Mucosa of descending colon (tissue), 3 donors: ENCODE measurements at places on chromosomes 4 and X. TPM values are rescaled to one million over a fixed set of nuclear protein-coding genes. Genes with fewer than 3 reads are reported as not detected.
A peak's percentile ranks its signal among the peaks of the same experiment; 100 is the strongest.

- DNase-seq: no peak
Measured at GRCh38 chrX:110684653-110685052, 111.0 kb downstream of the CHRDL1 start.

- DNase-seq: no peak
Measured at GRCh38 chr4:38768968-38769394, 13.8 kb downstream of the TLR10 start.

DNA sequence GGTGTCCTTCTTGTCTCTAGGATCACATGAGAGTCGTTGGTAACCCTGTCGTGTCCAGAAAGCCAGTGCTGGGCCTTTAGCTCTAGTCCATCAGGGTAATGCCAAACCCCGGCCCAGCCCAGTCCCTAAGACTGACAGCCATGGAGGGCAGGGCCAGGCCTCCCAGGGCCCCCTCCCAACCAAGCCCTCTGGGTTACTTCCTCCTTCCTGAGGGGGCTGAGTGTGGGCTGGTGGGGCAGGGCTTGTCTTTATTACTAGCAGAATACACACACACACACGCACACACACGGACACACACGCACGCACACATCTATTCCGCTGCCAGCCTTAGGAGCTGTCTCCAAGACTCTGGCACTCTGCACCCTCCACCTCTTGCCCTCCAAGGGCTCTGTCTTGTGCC is 35.6 kb upstream of the CDKN2AIP start:
- DNase-seq: peak; percentile 86

MAGEB3 gene
- not detected for total RNA-seq

DNA sequence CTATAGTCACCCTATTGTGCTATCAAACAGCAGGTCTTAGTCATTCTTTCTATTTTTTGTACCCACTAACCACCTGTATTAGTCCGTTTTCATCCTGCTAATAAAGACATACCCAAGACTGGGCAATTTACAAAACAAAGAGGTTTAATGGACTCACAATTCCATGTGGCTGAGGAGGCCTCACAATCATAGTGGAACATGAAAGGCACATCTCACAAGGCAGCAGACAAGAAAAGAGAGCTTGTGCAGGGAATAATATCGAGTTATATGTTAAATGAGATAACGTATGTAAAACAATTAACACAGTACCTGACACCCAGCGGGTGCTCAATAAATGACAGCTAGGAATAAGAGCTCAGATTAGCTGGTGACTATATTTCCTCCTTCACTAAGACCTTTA is 88.1 kb upstream of the WDR44 start:
- no peak for DNase-seq

DCK gene
- 9.5 TPM for total RNA-seq

- DNase-seq: no peak
Measured at GRCh38 chr4:40446839-40447238, 111.7 kb downstream of the CHRNA9 start.

DNA sequence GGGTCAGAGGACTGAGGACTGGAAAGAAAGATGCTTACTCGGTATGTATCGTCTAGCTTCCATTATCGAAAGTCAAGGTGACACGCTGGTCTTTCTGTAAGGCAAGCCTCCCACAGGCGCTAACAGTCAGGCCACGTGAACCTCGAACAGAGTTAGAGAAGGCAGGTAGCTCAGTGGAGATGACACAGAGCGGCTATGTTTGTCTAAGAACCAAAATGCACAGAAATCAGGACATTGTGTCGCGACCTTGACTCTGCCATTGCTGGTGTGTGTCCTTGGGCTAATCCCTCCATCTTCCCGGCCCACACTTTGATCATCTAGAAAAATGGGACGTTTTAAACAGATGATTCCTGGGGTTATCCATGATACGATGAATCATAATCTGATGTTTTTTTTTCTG is 40.3 kb downstream of the IRF2 start:
- no peak for DNase-seq

ELF2 gene
- 34.9 TPM for total RNA-seq

DNA sequence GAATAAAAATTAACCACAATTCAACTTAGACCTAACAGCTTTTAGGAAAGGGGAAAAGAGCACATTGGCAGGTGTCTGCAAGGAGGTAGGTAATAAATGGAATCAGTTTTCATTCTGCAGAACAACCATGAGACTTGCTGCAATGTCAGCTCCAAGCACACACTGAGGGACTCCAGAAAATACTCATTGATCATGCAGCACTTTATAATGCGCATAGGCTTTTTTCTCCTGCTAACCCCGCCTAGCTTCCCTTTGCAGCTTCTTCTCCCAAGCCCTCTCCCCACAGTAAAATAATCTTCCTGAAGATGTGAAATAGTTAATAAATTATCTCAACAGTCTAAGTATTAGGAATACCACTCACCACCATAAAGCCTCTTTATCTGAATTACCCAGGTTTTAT is 36.9 kb downstream of the ANKRD17 start:
- no peak for DNase-seq

GAGE12H gene
- not detected for total RNA-seq

TBX22 gene
- not detected for total RNA-seq

GRCh38 chrX:133921764-133922389 is 63.5 kb downstream of the GPC3 start:
- DNase-seq: peak; percentile 67

GRCh38 chr4:182177166-182177565 is 66.0 kb upstream of the TENM3 start:
- DNase-seq: no peak

GRCh38 chrX:123756320-123756719 is 23.5 kb upstream of the THOC2 start:
- DNase-seq: no peak

DNA sequence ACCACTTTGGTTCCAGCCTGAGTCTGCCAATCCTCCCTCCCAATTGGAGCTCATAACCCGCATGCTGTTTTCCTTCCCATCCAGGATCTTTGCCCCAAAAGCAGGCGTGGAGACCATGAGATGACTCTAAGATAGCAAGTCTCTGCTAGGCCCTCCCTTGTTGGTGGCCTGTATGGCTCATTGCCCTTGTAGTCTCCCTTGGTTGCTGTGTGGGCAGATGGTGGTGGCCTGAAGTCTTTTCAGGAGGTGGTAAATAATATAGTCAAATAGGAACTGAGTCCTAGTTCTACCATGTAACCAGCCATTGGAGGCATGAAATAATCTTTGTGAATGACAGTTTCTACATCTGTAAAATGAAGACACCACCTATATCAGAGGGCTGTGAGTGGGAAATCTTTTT is 1.2 kb downstream of the ATP6AP1 start:
- DNase-seq: no peak

PRR32 gene
- not detected for total RNA-seq

PAGE2B gene
- total RNA-seq: not detected

GRCh38 chr4:36835246-36835645 is 409.3 kb upstream of the NWD2 start:
- no peak for DNase-seq

- no peak for DNase-seq
Measured at GRCh38 chrX:39725928-39726619, 371.7 kb downstream of the BCOR start.

- no peak for DNase-seq
Measured at GRCh38 chr4:111546881-111547280, 598.4 kb upstream of the FAM241A start.

GRCh38 chr4:37615059-37615719 is 71.0 kb downstream of the RELL1 start:
- DNase-seq: no peak

CD38 gene
- total RNA-seq: 6.2 TPM

DNA sequence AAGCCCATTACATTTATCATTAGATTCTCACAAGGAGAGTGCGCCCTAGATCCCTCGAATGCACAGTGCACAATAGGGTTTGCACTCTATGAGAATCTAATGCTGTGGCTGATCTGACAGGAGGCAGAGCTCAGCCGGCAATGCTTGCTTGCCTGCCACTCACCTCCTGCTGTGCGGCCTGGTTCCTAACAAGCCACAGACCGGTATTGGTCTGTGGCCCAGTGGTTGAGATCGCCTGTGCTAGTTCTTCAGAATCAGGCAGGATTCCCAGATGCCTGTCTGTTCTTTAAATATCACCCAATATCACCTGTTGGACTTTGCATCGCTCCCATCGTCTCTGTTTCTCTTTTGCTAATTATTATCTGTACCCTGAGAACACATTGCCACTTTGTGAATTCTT is 14.0 kb downstream of the DSPP start:
- no peak for DNase-seq

DNA sequence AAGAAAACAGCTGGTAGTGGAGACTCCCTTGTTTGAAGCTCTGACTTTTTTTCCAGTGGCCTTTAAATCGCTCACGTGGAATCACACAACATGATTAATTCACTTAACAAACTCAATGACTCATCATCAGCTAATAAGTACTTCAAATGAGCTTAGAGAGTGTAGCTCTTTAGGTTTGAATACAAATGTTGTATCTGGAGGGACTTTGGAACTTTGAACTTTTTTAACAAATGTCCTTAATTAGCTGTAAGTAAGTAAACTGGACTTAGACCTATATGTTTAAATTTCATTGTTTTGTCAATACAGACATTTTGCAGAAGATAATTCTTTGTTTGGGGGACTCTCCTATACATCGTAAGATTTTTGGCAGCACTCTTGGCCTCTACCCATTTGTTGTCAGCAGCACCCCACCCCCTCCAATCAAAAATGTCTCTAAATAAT is 581.1 kb downstream of the SPRY1 start:
- DNase-seq: no peak

TMEM150C gene
- 1.6 TPM for total RNA-seq

DNA sequence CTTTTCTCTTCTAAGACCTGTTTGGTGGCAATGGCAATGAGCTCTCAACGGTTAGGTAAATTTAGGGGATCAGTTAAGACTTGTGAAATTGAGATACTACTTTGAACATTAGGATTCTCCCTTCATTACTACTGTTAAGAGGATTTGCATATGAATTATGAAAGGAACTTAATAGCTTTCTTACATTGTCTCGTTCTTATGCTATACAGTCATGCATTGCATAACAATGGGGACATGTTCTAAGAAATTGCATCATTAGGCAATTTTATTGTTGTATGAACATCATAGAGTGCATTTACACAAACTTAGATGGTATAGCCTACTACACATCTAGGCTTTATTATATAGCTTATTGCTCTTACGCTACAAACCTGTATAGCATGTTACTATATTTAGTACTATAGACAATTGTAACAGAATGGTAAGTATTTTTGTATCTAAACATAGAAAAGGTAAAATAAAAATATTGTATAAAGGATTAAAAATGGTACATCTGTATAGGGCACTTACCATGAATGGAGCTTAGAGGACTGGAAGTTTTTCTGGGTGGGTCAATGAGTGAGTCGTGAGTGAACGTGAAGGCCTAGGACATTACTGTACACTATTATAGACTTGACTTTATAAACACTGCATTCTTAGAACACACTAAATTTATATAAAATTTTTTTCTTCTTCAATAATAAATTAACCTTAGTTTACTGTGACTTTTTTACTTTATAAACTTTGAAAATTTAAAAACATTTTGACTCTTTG is 62.5 kb downstream of the PAQR3 start:
- DNase-seq: no peak

DNA sequence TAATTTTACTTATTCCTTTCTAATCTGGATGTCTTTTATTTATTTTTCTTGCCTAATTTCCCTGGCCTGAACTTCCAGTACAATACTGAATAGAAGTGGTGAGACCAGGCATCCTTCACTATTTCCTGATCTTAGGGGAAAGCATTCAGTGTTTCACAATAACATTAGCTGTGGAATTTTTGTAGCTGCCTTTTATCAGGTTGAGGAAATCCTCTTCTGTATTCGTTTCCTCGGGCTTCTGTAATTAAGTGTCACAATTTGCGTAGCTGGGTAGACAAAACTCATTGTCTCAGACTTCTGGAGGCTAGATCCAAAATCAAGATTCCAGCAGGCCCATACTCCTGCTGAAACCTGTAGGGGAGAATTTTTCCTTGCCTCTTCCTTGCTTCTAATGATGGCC is 598.4 kb upstream of the FTHL17 start:
- DNase-seq: no peak
